ENCODE measurements at places on chromosomes 1 and 21.
A peak's percentile ranks its signal among the peaks of the same experiment; 100 is the strongest.

DNA sequence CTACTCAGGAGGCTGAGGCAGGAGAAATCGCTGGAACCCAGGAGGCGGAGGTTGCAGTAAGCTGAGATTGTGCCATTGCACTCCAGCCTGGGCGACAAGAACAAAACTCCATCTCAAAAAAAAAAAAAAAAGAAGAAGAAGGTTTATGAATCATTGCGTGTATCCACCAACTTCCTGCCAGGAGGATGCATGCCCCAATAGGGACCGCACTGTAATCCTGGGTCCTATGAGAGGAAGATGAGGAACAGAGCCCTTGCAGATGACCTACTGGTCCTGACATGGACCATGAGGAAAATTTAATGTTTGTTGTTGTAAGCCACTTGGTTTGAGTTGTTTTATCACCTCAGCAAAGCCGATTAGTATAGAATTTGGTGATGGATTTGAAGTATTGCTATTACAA is 56.7 kb downstream of the PTGS2 start:
- DNase-seq: no peak

DNA sequence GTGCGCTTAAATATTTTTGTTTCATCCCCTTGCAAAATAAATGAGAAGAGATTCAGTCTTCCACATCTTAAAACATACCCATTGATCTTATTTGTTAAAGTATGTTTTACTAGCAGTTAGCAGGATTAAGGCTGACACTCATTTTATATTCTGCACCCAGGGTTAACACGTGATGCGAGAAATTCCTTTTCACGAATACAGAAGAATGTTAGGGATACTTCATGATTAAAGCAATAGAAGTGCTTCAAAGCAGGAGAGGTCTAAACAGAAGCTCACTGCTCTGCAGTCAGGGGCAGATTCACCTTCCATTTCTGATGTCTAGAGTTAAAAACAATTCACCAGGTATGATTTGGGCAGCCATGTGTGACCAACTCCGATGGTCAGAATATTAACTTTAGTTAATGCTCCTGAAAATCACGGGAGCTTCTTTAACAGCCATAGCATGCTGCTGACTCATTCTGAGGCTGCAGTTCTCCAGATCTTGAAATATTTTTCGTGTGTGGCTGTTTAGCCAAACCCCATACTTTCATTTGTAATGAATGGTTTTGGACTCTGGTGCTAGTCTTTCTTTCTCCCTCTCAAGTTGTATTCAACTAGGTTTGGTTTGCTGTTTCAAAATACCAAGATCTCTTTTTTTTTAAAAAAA is 19.7 kb downstream of the BCAR3 start:
- DNase-seq: peak; percentile 75

DNA sequence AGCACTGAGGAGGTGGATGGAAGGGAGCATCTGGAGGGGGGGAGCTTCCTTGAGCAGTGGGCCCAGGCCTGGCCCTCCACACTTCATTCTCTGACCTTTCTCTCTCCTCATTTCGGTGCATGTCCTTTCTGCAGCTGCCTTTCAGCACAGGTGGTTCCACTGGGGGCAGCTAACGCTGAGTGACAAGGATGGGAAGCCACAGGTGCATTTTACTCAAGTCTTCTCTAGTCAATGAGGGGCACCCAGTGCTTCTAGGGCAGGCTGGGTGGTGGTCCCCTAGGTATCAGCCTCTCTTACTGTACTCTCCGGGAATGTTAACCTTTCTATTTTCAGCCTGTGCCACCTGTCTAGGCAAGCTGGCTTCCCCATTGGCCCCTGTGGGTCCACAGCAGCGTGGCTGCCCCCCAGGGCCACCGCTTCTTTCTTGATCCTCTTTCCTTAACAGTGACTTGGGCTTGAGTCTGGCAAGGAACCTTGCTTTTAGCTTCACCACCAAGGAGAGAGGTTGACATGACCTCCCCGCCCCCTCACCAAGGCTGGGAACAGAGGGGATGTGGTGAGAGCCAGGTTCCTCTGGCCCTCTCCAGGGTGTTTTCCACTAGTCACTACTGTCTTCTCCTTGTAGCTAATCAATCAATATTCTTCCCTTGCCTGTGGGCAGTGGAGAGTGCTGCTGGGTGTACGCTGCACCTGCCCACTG is 43.2 kb downstream of the YARS1 start:
- no peak for DNase-seq

DNA sequence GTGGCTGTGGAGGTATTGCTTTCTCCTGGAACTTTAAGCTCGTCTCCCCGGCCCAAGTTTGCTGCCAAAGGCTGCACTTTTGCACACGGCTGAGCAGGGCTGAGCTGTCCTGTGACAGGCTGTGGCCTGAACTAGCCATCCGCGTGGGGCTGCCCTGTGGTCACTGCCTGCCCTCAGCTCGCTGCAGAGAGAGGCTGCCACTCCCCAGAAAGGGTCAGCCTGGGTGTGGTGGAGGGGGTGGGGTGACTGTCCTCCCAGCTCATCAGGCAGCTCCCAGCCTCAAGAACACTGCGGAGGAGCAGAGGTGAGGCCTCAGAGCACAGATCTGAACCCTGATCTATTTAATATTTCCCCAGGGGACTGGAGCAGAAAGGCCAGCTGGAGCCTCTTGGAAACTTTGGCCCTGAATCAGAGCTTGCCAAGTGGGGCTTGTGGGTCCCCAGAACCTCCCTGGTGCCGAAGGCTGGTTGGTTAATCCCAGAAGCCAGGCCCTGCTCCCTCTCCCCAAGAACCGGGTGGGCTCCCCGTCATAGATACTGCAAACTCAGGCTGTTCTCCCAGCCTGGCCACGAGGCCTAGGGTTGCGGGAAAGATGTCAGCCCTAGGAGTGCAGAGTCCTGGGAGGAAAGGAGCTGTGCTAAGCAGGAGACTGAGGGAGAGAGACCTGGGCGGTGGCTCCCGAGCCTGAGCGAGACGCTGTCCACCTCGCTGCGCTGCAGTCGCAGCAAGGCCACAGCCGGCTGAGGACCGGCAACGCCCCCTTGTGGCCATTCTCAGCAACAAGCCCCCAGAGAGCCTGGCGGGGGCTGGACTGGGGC is 125.1 kb upstream of the IPO9 start:
- peak; percentile 85 for DNase-seq

- DNase-seq: peak; percentile 74
Observed at GRCh38 chr1:12434174-12434573, 183.8 kb downstream of the DHRS3 start.

- no peak for DNase-seq
Observed at GRCh38 chr1:4317207-4317606, 337.2 kb upstream of the AJAP1 start.

GRCh38 chr21:45390831-45391742 is 13.9 kb upstream of the COL18A1 start:
- no peak for DNase-seq

- no peak for DNase-seq
Observed at GRCh38 chr1:38013227-38013622, 691 bp downstream of the UTP11 start.

GRCh38 chr1:206699626-206700025 is 14.9 kb downstream of the MAPKAPK2 start:
- DNase-seq: no peak

- no peak for DNase-seq
Observed at GRCh38 chr21:33658919-33659567, 16.7 kb downstream of the ITSN1 start.

DNA sequence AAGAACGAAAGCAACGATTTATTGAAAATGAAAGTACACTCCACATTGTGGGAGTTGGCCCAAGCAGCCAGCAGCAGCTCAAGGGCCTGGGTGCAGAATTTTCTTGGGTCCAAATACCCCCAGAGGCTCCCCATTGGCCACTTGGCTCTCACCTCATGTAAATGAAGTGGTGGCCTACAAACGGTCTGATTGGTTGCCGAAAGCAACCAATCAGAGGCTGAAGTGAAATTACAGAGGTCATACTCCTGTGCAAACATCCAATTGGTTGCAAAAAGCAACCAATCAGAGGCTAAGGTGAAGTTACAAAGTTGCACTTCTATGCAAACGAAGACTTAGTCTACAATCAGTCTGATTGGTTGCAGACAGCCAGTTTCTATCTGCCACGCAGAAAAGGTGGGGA is 31.9 kb downstream of the FAM163A start:
- DNase-seq: peak; percentile 73

DNA sequence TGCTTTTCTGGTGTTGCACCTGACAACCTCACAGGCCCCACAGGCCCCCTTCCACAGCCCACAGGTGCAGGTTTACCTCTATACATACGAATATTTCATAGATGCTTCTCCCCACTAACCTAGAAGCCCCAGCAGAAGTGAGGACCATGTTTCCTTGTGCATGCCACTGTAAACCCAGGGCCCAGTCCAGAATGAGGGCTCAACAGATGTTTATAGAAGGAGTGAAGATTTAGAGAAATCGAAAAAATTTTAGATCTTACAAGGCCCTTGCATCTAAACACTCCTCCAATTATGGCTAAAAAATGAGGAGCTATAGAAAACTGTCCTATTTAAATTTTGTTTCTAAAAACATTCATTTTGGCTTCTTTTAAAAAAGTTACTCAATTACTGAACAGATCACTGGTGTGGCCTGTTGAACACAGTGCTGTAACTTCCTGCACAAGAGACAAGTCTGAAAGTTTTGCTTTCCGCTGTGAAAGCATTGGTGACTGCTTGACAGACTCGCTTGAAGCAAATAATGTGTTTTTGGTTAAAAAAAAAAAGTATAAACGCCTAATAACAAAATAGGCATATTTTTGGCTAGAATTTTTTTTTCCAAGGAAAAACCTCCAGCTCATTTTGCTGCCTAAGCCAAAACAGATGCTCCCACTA is 1.2 kb downstream of the ABCB10 start:
- DNase-seq: no peak

DNA sequence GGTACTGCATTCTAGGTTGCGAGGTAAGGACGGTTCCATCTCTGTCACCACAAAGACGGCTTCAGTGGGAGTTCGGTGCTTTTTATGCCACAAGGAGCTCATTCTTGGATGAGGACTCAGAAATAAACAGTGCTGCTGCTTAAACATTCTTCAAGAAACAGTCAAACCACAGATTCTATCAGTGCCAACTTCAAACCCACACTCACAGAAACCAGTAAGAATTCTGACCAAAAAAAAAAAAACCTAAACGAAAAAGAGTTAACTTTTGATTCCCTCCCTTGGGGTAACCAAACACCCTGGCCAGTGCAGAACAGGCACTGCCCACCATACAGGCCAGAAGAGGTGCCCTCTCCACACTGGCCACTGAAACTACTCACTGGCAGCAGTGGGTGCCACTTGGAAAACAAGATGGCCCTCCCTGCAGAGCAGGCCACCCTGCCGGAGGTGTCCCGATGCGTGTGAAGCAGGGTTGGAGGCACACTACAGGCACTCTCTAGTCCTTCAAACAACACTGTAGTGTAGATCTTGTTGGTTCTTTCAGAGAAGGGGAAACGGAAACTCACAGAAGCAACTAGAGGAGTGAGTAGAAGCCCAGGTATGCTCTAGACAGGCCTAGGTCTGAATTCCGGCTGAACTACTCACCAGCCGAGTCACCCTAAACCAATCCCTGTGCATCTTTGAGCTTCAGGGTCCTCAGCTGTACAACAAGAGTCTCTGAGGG is 87.3 kb upstream of the TLR5 start:
- peak; percentile 84 for DNase-seq

GRCh38 chr1:208888376-208888775 is 644.2 kb upstream of the PLXNA2 start:
- DNase-seq: no peak

DNA sequence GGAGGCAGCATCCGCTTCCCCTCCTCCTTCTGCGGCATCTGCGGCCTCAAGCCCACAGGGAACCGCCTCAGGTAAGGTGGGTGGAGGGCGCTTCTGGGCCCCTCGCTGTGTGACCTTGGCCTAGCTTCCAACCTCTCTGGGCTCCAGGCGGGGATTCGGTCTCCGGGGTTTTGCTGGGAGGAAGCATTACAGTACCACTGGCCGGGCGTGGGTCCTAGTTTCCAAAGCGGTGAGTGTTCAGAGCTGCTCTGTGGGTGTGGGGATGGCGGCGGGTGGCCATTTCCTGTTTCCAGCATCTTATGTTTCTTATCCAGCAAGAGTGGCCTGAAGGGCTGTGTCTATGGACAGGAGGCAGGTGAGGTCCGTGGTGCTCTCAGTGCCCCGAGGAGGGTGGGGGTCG is 11.6 kb downstream of the FAAH start:
- no peak for DNase-seq

GRCh38 chr1:24384251-24385090 is 29.1 kb downstream of the STPG1 start:
- no peak for DNase-seq

GRCh38 chr1:211148366-211148765 is 14.4 kb upstream of the KCNH1 start:
- no peak for DNase-seq

DNA sequence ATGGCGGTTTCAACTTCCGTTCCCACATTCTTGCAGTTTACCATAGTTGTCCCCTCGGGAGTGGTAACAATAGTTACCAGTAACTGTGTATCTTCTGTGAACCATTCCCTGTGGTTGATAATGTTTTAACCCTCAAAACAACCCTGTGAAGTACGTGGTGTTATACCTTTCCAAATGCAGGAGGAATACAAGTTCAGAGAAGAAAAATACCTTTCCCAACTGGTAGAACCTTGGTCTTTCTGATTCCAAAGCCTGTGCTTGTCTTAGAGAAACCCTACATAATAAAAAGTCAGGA is 789 bp downstream of the BTF3L4 start:
- no peak for DNase-seq

DNA sequence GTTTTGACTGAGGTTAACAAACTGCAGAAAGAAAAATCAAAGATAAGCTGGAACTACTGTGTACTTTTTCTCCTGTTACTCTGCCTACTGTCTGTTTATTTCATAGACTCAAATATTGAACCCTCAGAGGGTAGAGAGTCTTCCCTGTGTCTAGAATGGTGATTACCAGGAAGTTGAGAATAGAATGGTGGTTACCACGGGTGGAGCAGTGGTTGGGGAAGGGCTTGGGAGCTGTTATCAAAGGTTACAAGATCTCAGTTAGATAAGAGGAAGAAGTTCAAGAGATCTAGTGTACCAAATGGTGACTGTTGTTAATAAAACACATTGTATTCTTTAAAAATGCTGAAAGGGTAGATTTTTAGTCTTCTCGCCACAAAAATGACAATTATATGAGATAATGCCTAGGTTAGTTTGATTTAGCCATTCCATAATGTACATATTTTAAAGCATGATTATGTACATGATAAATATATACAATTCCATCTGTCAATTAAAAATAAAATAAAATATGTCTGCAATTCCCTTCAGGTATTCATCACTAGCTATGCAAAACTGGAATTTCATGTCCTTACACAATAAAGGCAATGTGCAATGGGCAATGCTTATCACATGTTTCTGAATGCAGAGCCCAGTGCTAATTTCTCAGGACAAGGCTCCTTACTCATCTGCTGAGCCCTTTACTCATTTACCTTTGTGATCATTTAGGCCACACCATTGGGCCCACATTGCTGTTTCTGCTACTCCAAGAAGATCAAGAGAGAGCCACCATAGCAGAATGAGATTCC is 474.3 kb upstream of the CAMK1G start:
- no peak for DNase-seq
